ENCODE measurements at places on chromosomes 3 and 15.

- no peak for DNase-seq
Observed at GRCh38 chr3:153552887-153553604, 391.0 kb downstream of the RAP2B start.

DNA sequence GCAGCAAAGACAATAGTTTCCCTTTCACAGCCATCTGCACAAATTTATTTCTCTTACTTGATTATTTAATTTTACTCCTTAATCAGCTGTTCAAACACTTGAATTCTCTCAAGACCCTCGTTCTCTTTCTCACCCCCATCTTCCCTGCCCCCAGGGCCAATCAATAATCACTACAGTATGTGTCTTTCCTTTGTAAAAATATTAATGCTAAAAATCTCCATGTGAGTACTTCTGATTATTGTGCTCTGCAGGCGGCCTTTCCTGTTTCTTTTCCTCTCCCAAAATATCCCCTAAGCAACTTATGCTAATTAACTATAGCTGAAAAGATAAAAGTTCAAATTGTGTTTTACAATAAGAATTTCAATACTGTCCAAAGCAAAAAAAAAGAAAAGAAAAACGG lies 617.0 kb upstream of the CBLB start:
- no peak for DNase-seq

DNA sequence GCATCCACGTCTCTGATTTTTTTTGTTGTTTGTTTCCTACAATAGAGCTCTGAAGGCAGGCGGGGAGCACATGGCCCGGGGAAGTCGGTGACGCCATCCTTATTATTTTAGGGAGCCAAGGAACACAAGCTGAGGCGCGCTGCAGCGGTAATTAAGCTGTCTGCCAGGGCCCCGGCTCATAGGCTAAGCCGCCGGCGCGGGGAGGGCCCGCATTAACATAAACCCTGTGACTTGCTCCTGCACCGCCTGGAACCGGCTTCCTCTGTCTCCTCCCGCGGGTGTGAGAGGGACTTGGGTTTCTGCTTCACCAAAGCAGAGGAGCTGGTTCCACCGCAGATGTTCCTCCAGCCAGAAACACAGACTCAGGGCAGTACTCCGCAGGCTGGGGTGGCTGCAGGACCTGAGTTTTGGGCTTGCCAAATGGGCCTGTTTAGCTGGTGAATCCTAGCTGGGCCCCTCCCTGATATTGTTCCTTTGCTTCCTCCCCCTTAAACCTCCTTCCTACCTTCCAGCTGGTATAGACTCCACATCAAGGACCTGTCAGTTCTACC lies 25.3 kb downstream of the ANP32A start:
- DNase-seq: peak; percentile 34

GRCh38 chr15:67241132-67241855 lies 13.2 kb downstream of the AAGAB start:
- DNase-seq: no peak

DNA sequence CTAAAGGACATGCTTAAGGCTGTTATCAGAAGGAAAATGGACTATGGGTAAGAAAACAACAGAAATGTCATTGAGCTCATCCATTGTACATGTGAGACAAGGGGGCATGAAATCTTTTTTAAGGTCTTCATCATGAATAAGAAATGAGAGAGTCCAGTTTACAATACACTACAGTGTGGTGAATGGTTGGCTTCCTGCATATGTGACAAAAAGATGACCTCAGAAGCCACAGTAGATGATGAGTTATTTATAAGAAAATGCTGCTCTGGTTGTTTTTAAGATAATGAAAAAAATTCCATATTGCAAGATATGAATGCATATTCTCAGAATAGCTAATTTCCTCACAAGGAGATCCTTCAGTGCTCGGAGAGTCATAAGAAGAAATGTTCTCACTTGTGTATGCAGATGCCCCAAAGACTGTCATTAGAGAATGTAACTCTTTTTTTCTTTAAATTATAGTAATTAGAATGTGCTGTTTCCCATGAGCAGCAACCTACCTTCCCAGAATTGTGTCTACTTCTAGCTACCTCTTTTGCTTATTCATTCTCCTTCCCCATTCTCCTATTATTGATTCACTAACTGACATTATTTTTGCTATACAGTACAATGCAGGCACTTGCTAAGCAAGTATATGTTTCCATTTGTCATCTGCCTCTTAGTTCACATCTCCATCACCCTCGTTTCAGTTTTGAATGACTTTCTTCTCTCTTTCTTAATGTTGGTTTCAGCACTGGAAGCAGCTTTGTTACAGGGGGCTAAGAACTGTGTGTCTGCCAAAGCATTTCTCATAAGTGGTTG lies 152.0 kb upstream of the PEX5L start:
- DNase-seq: no peak

DNA sequence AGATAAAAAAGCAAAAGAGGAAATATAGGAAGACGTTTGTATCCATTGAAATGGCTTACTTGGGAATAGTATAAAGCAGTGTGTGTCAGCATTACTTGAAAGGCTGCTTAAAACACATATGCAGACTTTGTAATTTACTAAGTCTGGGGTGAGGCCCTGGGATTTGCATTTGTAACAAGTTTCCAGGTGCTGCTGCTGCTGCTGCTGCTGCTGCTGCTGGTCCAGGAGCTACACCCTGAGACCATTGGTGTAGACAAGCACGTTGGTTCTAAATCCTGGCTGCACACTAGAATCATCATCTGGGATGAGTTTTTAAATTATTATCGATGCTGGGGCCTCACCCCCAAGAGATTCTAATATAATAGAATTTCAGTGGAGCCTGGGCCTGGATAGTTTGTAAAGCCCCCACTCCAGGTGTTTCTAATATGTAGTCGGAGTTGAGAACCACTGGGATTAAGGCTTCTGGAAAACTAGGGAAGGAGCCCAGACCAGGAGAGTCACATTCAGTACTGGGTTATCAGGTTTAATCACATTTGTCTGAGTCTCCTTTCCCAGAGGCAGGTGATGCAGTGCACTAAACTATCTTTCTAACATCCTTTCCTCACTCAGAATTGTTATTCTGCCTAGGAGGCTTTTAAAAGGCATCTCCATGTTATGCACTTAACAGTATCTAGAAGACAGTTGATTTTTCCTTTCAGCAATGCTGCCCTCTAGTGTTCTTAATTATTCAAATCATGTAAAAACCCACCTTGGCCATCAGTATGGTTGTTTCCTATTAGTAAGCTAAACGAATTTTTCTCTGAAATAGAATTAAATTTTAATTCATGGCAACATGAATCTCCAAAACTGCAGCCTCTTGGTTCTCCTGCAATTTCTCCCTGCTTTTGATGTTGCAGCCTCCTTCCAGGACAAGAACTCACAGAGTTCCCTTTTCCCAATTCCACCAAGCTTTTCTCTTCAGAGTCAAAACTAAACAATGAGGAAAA lies 45.4 kb downstream of the SSR3 start:
- no peak for DNase-seq

DNA sequence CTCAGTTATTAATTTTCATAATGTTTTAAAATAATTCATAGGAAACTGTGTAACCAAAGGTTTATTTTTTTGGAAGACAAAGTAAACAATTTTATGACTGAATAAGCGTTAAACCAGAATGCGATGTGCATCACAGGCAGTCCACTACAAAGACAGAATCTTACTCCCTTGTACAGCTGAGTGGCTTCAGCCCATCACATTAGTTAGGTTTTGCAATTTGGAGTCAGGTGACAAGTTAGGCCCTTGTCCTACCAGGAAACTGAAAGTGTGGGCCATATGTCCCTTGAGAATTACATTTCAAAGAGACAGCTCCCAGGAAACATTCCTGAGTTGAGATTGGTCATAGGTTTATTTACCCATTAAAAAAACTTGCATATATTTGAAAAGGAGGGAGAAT lies 156.3 kb downstream of the MEX3B start:
- no peak for DNase-seq

GRCh38 chr15:62569460-62570404 lies 404.6 kb upstream of the C2CD4B start:
- no peak for DNase-seq

- DNase-seq: no peak
Observed at GRCh38 chr15:93321881-93322282, 232.9 kb upstream of the RGMA start.

DNA sequence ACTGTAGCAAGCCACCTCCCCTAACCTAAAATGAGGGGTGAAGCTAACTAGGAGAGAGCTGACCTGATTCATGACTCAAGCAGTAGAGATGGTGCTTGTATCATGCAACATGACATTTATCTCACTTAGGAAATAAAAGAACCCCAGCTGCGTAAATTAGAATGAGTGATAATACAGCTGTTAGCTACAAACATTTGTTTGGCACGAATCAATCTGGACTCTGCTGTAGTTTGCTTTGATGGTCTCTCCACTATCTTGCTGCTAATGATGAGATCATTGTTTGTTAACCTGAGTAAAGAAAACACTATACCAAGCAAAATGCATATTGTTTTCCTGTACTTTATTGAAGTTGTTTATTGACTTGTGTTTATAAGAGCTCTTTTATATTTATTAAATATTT lies 92.6 kb downstream of the ALDH1A2 start:
- DNase-seq: no peak

- no peak for DNase-seq
Observed at GRCh38 chr3:167198949-167199600, 181.0 kb downstream of the ZBBX start.

DNA sequence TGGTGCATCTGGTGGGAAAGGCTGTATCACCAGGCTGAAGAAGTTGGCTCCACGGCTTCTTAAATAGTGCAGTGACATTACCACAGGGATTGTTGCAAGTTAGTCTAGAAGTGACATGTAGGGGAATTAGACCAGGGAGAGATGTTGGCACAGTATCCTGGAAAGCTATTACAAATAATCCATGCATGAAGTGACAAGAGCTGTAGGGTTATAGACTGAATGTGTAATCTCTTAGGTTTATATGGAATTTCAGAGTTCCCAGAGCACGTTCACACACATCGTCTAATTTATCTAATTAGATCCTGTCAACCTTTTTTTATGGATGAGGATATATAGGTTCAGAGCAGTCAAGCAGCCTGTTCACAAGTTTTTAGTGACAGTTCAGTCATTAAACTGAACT lies 37.3 kb upstream of the APH1B start:
- no peak for DNase-seq

GRCh38 chr3:62882676-62883200 lies 7.5 kb upstream of the CADPS start:
- DNase-seq: no peak

- DNase-seq: no peak
Observed at GRCh38 chr15:76056931-76057330, 2.9 kb upstream of the TMEM266 start.

DNA sequence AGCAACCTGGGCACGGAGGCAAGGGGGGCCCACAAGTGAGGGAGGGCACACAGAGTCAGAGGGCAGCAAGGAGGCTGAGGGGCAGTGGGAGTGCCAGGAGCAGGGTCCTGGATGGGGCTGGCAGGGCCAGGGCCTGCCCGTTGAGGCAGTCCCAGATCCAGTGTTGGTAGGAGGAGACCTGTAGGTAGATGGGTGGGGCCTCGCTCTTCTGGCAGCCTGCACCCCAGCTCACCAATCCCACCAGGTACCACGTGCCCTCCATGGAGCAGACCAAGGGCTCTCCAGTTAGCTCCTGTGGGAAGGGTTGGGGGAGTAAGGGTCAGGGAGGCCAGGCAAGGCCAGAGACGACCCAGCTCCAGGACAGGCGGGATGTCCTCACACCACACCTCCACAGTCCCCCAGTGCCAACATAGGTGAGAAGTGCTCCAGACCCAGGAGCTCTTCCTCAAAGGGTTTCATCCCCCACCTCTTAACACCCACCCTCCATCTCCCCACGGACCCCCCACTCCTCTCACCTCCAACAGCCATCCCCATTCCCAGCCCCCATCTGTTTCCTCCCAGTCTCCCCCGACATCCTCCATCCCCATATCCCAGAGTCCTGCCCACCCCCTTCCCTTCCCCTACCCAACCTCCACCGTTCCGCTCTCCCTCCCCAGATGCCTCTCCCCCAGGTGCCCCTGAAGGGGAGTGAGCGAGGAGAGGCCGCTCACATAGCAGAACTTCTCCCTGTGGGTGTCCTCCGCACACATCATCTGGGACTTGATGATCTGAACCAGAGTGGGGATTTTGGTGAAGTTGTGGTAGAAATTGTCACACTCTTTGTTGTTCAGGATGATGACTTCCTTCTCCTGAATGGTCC lies 5.2 kb downstream of the PRSS50 start:
- DNase-seq: no peak

- DNase-seq: no peak
Observed at GRCh38 chr3:120559242-120560061, 36.7 kb upstream of the NDUFB4 start.

DNA sequence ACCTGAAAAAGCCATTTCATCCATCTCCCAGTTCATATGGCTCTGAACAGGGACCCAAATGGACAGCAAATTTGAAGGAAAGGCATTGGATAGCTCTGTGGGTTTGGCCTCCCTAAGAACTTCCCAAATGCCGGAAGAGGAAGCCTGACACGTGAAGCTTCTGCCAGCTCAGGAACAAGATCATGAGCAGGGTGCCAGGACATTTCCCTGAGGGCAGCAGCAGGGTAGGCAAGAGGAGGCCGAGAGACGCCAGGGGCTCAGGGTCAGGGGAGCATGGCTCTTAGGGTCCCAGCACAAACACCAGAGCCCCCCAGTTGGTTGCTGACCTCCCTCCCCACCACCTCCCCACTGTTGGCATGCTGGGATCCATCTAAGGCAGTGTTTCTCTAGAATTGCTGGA lies 187.5 kb downstream of the MEGF11 start:
- DNase-seq: no peak

GRCh38 chr15:68061171-68061570 lies 7.1 kb downstream of the PIAS1 start:
- DNase-seq: no peak

- no peak for DNase-seq
Observed at GRCh38 chr3:134079111-134079547, 49.4 kb upstream of the SLCO2A1 start.

GRCh38 chr3:62559831-62560445 lies 186.6 kb upstream of the FEZF2 start:
- DNase-seq: no peak

DNA sequence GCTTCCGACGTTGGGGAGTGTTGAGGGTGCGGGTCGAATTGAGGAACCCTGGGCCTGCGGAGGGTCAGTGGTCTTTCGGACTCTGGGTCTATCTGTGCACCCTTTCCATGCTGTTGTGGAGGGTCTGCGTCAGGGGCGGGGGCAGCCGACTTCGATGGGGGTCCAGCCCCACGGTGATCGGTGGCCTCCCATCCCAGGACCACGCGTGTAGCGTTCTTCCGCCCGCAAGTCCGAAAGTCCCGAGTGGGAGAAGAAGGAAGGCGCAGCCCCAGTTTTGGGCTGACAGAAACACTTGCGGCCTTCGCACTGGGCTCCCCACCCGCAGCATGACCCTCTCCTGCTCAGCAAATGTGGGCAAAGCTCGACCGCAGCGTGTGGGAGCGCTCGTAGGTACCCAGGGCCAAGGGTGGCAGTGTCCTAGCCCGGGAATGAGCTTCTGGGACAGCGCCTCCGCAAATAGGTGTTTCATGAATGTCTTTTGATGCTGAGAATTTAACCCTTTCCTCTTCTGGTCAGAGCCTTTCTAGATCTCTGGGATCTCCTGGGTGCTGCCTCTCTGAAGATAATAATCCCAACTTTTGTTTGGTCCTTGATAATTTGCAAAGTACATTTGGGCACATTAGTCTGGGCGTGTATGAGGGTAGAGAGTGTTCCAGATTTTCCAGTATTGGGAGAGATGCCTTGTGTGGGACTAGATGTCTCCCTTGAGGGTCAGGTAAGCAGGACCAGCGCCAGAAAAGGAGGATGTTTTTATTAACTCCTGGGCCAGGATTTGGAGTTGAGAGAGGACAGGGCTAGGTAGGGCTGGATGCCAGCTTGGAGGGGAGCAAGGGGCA lies 2.3 kb upstream of the DLL4 start:
- no peak for DNase-seq
